ENCODE measurements at places on chromosomes 5 and 9. TPM values are rescaled to one million over a fixed set of nuclear protein-coding genes. Genes with fewer than 3 reads are reported as not detected.

The SMIM33 gene
- total RNA-seq = not detected

- no peak for DNase-seq
Measured at GRCh38 chr9:98935071-98935505, 8.6 kb upstream of the COL15A1 start.

The PCDHB2 gene
- not detected for total RNA-seq

- no peak for DNase-seq
Measured at GRCh38 chr9:12739014-12739652, 35.7 kb upstream of the LURAP1L start.

GRCh38 chr5:13860146-13860545 lies 84.3 kb downstream of the DNAH5 start:
- no peak for DNase-seq

- DNase-seq = no peak
Measured at GRCh38 chr5:148033134-148033533, 30.6 kb upstream of the SPINK5 start.

The GRXCR2 gene
- not detected for total RNA-seq

- no peak for DNase-seq
Measured at GRCh38 chr5:71925608-71926091, 181.6 kb upstream of the MAP1B start.

GRCh38 chr5:100846772-100847171 lies 56.3 kb downstream of the ST8SIA4 start:
- DNase-seq = no peak

- no peak for DNase-seq
Measured at GRCh38 chr5:136276087-136276486, 83.1 kb upstream of the SMIM32 start.

The SH3PXD2B gene
- total RNA-seq = 0.95 TPM

DNA sequence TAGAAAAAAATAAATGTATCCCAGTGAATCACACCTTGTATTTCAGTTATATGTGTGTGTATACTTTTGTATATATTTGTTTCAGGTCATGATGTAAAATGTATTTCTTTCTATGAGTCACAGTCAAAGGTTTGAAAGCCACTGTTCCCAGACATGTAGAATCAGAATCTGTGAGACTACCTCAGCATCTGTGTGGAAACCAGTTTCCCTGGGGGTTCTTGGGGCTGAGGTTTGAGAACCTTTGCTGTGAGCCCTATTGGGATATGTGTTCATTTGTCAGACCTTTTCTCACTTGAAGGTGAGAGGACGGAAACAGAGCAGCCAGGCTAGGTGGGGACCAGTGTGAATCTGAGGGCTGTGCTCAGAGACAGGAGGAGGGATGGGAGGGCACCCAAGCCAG lies 78.7 kb upstream of the SAP30L start:
- DNase-seq = no peak

GRCh38 chr5:34756781-34757624 lies 82.0 kb upstream of the TTC23L start:
- no peak for DNase-seq

- no peak for DNase-seq
Measured at GRCh38 chr9:106670418-106670817, 192.5 kb upstream of the ZNF462 start.

The BARHL1 gene
- total RNA-seq = not detected

The CCL28 gene
- total RNA-seq = 20.6 TPM

GRCh38 chr9:110753731-110754231 lies 85.2 kb downstream of the MUSK start:
- no peak for DNase-seq

The MLANA gene
- not detected for total RNA-seq

DNA sequence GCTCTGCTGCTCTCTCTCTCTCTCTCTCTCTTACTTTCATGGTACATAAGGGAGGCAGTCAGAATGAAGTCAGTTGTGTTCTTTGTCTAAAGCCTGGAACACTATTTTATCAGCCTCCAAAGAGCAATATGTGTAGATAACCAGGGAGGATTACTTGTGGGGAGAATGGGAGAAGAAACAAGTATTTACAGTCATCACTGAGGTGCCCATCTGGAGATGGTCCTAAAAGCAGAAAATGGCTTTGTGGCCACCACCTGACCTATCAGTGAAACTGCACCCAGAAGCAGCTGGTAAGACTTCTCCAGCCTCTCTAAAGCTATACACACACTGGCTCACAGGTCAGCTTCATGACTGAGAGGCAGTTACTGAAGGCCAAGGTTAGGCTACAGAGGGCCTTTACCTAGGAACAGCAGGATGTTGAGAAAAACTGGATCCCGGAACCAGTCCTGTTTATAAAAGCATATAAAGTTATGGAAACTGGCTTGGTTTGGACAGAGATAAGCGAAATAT lies 75.1 kb downstream of the MRPS27 start:
- no peak for DNase-seq

The ALDH1A1 gene
- not detected for total RNA-seq

DNA sequence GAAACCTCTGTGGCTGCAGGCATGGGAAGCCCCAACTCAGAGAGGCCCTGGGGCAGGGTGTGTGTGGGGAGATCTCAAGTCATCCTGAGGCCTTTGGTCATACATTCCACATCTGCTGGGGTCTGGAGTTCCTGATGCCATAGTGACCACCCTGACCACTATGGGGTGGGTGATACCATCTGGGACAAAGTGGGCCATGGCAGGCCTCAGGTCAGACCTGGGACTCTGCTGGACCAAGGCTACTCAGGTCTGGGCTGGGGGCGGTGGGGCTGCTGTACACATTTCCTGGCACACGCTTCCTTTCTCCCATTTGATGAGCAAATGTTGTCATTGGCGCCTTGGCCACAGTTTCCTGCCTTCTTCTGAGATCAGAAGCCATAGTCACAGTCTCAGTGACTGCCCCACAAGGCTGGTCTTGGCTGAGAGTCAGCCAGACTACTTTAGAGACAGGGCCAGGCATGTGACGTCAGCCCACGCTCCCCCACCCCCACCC lies 15.1 kb upstream of the ACSL6 start:
- no peak for DNase-seq

The NKD2 gene
- 0.30 TPM for total RNA-seq

GRCh38 chr9:8168916-8169438 lies 369.4 kb upstream of the DMAC1 start:
- no peak for DNase-seq

GRCh38 chr5:149800633-149801032 lies 70.5 kb downstream of the PPARGC1B start:
- DNase-seq = no peak

DNA sequence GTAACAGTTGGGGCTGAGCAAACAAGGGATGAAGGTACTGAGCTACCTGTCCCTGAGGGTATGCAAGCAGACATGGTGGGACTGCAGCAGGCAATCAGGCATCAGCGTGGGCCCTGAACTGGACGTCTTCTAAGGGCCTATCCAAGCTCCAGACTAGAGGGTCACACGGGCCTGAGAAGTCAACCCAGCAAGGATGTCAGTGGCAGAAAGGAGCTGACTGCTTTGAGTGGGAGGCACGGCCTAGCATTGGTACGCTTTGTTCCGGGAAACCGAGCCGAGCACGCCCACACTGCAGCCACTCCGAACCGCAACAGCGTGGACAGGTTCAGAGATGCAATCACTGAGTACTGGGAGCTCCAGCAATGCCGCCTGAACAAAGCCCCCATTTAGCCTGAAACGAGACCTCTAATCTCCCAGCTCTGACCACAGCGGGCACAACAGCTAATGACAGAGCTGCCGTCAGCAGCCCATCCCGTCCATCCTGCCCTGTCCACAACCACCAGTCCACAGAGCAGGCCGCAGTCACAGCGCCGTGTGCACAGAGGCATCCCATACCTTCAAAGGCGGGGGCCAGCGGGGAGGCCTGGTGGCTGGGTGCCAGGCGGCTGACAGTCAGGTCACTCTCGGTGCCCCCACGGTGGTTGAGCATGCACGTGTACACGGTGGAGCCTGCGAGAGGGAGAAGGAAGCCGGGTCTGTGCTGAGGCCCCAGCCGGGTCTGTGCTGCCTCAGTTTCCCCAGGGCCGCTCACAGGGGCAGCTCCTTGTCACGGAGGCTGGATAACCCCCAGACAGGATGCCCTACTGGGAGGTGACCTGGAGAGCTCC lies 44.2 kb downstream of the SARDH start:
- no peak for DNase-seq

- peak; percentile 57 for DNase-seq
Measured at GRCh38 chr5:37111426-37112382, 137.5 kb downstream of the CPLANE1 start.

DNA sequence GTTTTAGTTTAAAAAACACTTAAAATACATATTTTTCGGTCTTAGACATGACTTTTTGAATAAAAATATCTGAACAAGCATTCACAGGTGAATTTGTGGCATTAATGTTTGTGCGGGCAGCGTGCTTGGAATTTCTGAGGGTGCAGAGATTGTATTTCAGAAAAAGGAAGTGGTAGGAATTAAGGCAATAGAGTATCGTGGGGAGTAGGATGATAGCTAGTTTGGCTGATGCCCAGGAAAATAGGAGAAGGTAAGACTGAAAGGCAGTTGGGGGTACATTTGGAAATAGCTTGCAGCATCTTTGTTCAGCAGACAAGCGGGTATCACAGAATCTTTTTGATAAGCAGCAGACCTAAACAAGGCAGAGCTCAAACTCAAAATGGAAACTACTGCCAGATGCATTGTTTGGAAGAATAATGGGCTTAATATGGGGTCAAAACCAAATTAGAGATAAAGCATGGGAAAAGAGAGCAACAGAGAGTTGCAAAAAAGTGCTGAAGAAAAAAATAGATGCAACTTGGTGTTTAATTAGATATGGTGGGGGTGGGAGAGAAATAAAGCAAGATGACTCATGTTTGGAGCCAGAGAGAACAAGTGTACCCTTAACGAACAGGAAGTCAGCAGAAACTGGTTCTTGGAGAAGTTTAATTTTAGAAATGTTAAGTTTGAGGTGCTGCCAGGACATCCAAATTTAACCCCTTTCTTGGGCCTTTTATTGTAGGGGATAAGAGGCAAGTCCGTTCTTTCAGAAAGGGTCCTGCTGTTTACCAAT lies 85.7 kb upstream of the ARRDC3 start:
- DNase-seq = no peak

- DNase-seq = no peak
Measured at GRCh38 chr9:133687856-133688761, 50.0 kb downstream of the SARDH start.

The CARD9 gene
- 0.36 TPM for total RNA-seq

The HK3 gene
- 0.74 TPM for total RNA-seq

- DNase-seq = no peak
Measured at GRCh38 chr9:4832786-4833579, 40.2 kb downstream of the RCL1 start.

DNA sequence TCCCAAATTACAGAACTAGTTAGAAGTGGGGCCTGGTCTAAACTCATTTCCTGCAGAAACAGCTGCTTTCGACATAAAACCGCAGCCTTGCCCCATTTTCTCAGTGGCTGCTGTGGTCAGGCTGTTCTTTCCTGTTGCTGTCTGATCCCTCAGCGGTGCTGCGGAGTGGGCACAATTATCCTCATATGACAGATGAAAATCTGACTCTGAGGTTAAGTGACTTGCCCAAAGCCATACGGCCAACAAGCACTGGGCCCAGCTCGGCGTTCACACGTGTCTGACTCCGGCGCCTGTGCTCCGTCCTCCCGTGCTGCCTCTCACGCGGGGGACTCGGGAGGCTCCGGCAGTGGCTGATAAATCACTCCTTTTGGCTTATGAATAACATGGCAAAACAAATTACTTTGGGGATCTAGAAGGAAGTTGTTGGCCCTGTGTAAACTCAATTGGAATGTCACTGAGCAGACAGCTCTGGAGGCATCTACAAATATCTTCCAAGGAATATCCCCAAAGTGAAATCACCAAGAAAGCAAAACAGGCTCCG lies 142.6 kb upstream of the LMX1B start:
- peak; percentile 71 for DNase-seq

DNA sequence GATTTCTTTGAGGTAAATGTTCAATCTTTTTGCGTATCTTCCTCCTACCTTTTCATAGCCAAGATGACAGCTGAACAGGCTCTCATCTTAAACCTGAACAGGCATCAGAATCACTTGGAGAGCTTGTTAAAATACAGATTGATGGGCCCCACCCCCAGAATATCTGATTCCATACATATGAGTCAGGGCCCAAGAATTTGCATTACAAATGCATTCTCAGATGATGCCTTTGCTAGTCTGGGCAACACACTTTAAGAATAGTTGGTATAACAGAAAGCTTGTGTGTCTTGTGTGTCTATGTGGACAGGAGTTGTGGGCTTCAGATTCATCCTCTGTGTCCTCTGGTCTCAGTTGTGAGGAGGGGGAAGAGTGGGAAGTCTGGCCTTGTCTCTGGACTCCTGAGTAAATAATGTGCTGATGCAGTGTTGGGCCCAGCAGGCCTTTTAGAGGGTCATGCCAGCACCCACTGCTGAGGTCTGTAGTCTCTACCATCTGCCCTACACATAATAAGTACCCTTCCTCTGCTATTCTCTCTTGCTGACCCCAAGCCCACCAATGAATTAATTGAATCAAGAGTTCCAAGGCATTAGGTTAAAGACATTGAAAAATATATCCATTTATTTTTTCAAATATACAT lies 43.1 kb downstream of the PTCD2 start:
- DNase-seq = no peak

The FST gene
- total RNA-seq = 0.99 TPM

GRCh38 chr5:134536876-134537275 lies 11.4 kb downstream of the JADE2 start:
- DNase-seq = no peak

The CDH6 gene
- total RNA-seq = not detected

The ANXA2R gene
- total RNA-seq = 48.9 TPM

- DNase-seq = no peak
Measured at GRCh38 chr9:136668983-136669790, 6.5 kb downstream of the EGFL7 start.
